T-cell (primary cell): ENCODE measurements at places on chromosomes 6 and 20.

DNA sequence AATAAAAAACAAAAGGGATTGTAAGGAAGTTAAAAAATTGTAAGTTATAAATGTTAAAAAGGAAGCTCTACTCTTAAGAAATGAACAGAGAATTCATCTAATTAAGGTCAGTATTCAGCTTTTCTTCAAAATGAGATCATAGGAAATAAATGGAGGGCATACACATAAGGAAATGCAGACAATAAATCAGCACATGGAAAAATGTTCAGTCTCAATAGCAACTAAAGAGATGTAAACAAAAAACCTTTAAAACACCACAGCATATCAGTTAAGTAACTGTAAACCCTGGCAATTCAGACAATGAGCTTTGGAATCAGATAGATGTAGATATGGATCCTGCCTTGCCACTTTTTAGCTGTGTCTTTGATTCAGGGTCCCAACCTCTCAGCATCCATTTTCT, 24.0 kb upstream of the CLIC5 start:
- DNase-seq, result no peak

DNA sequence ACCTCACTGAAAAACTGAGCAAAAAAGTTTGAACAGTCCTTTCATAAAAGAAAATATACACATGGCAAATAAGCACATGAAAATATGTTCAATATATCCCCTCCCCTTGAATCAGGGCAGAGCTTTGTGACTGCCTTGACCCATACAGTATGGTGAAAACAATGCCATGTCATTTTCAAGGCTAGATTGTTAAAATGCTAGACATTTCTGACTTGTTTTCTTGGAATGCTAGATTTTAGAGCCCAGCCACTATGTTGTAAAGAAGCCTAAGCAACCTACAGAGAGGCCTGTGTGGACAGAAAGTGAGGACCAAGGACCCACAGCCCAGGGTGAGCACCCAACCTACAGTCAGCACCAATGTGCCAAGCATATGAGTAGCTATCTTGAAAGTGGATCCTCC, 17.1 kb upstream of the ASF1A start:
- no peak for DNase-seq

DNA sequence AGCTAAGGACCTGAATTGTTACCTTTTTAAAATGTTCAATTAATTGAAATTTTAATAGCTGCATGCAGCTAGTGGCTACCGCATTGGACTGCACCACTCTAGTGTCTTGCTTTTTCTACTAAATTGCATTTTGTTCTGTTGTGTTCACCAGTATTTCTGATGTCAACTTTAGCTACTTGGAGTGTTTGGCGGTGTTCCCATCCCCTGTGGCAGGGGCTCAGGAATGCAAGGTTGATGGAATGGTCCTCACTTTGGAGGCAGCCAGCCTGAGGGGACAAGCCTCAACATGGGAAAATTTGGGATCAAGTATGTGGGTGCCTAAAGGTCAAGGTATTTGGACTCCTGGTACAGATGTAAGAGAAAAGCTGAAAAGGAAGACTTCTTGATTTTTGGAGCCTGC, 230.1 kb upstream of the PRND start:
- no peak for DNase-seq

DNA sequence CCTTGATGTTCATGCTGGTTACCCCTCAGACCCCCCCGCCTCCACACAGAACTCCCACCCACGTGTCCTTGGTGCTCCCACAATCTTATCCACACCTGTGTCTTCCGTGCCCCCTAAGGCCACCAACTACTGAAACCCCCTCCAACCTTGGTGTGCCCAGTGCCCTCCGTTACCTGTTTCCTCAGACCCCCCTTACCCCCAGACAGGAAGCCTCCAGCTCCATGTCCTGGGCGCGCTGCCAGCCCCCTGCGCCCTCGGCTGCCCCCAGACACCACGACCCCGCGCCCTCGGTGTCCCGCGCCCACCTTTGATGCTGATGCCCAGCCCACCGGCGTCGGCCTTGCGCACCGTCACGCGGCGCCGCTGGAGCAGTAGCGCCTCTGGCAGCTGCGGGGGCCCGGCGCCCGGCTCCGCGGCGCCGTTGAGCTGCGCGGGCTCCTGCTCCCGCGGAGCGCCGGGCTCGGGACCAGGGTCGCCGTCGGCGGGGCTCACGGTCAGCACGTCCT, 504 bp downstream of the SNTA1 start:
- no peak for DNase-seq

- no peak for DNase-seq
These were observed 17.1 kb downstream of the RNF182 start for GRCh38 chr6:13941902-13942301.

DNA sequence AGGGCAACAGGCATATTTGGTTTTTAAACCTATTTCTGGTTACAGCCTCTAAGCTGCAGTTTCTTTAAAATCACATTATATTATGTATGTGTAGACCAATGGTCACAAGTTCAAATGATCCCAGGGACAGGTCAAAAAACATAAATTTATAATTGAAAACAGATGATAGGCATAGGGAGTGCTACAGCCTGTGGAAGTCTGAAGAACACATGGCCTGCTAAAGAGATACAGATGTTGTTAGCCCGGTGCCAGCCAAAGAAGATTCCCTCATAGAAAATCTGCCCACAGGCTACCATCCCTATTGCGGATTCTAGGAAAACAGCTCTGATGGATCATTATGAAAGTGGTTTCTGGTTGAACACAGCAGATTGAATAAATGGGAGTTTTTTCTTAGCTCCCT, 65.3 kb downstream of the NRSN1 start:
- DNase-seq, result no peak

DNA sequence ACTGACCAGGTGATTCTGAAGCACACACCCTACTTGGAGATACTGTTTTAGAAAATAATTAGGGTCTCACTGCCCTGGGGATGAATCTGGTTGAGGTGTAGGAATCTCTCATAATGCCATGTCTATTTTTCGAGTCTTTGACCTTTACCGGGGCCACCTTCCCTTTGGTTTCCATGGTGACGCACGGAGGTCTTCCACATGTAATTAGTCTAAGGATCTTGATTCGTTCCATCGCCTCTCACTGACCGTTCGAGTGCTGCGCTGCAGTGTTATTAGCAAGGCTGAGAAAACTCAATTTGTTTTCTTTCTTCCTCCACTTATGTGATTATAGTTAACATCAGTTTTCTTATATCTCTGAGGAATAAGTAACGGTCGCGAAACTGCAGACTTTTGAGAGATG, 144.3 kb upstream of the SPACA1 start:
- DNase-seq, result no peak

DNA sequence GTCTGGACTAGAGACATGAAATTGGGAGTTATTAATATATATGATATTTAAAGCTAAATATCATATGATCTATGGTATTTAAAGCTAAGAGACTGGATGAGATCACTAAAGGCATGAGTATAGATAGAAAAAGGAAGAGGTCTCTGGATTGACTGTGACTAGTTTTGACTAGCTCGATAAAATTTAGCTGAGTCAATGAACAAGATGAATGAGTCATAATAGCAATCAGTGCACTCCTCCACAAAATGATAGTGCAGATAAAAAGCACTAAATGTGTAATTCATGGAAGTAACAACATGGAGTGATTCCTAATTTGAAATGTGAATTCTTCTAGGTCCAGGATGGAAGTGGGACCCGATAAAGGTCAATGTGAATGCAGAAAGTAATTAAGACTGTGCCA, 127.4 kb downstream of the PFDN4 start:
- no peak for DNase-seq

DNA sequence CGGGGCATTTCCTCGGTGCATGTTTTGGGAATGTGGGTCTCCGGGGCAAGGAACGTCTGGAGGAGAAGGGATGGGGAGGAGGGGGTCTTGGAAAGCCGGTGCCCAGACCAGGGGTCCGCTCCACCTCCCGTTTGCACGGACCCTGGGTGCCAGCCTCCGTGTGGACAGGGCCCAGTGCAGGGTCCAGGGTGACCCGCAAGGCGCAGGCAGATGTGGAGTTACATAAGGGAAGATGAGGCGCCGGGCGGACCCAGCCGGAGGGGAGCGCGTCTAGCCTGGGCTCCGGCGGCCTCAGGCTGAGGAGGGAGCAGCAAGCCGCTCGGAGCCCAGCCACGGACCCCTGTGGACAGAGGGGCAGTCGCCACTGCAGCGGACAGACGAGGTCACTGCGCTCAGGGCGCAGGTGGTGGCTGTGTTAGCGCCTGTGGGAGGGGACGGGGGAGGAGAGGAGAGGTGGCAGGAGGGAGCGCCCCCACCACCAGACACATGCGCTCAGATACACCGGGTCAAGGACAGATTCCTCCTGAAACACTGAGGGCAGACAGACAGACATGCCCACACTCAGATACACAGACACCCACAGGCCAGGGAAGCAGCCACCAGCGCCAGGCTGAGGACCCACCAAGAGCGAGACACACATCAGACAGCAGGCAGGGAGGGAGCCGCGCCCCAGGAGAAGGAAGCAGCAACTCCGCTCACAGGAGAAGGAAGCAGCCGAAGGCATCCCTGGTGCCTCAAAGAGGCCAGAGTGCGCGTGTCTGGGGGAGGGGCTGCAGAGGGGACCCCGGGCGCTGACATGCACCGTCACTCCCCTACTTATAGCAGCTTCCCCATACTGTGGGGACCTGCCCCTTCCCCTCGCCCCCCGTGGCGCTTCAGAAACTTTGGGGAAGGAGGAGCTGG, 839 bp upstream of the HRH3 start:
- no peak for DNase-seq

DNA sequence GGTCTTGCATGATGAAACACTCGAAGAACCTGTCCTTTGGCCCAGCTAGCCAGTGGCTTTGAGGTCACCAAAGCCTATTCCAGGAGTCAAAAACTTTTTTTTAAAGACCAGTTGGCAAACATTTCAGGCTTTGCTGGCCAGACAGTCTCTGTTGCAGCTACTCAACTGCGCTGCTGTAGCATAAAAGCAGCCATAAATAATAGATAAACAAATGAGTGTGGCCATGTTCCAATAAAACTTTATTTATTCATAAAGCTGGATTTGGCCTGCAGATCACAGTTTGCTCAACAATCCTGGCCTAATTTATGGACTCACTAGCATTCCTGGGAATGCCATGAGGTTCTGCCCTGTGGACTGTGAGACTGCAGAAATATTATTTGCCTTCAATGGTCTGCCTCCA, 68.8 kb upstream of the LTV1 start:
- DNase-seq, result no peak

DNA sequence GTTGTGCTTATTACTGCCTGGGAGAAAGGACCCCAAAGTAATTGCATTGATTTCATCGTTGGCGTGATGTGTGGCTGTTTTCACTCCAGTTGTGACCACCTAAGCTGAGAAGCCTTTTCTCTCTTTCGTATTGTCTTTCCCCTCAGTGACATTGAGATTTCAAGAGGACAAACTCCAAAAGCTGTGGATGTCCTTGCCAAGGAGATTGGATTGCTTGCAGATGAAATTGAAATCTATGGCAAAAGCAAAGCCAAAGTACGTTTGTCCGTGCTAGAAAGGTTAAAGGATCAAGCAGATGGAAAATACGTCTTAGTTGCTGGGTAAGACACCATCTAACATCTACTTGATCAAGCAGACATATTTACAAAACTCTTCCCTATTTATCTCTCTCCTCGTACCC, 60.5 kb downstream of the MTHFD1L start:
- no peak for DNase-seq

DNA sequence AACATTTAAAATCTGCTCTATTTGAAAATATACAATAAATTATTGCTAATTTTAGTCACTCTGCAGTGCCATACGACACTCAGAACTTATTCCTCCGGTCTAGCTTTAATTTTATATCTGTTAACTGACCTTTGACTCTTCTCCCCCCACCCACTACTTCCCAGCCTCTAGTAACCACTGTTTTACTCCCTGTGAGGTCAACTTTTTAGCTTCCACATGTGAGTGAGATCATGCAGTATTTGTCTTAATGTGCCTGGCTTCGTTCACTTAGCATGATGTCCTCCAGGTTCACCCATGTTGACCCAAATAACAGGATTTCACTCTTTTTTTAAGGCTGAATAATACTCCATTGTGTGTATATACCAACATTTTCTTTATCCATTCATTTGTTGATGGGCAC, 80.8 kb downstream of the RPP40 start:
- DNase-seq, result no peak

GRCh38 chr20:667351-668034, 8.1 kb downstream of the SCRT2 start:
- DNase-seq, result peak; percentile 49

DNA sequence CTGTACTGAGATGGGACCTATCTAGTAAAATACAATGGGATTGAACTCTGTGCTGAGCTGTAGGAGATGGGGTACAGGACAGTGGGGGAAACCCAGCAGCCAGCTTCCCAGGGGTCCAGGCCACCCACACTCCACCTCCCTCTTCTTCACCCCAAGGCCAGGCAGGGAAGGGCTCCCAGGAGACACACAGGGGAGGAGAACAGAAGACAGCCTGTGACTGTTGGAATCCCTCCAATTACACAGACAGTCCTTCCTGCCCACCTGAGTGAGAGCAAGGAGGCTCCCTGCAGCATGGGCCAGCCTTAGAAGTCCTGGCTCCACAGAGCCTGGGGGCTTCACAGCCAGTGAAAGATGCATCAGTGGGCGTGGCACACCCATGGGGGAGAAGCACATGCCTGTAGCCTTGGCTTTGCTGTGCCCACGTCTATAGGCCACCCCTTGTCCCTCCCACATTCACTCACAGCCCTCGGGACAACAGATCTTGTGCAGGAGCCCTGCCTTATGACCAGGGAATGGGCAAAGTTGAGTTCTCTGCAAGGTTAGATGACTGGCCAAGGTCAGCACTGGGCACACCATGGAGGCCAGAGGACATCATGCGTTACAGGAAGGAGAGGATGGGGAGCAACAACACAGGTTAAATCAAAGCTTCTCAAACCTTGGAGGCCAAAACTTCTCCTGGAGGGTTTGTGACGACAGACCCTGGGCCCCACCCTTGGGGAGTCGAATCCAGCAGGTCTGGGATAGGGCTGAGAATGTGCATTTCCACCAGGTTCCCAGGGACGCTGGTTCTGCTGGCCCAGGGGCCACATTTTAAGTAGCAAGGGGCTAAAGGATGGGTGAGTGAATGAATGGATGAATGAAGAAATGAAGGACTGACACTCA, 12.3 kb upstream of the CST7 start:
- DNase-seq, result no peak

- no peak for DNase-seq
These were observed 372.1 kb upstream of the CNR1 start for GRCh38 chr6:88538130-88538706.

DNA sequence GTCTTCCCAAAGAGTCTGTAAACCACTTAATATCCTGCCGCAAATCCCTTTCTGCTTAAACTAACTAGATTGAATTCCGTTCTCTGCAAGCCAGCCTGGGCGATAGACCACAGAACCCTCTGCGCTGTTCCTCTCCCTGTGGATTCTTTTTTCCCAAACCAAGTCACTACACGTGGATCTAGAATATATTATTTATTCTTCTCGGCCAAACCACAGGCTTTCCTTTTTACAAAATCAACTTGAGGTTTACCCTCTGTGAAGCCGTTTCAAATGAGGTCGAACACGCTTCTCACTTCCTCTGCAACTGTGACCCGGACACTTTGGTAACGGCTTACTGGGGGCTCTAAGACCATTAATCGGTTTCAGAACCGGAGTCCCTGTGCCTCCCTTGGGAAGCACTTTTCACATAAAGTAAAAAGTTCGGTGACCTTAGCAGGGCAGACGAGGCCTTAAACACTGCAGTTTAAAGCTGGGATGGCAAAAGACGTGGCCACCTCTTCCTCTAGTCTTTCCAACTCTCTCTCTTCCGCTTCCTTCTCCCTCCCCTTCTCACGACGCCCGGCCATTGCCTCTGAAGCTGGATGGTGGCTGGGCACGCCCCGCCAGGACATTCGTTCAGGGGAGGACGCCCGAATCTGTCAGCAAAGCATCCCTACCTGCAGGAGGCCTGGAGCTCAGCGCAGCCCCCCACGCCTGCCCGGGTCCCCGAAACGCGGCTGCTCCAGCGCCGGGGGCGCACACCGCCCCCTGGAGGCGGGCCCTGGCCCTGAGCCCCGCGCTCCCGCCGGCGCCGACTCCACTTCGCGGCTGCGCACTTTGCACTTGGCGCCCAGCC, 55.0 kb upstream of the FOXC1 start:
- DNase-seq, result peak; percentile 59
